Activated CD8-positive, alpha-beta memory T cell treated with anti-CD3 and anti-CD28 coated beads, Interleukin-2, amount 10 ng/mL, durations not matched to agents 7 days and 5 days (primary cell): ENCODE measurements at places on chromosomes 5 and 9.

GRCh38 chr5:112293587-112293986 is 125.5 kb downstream of the EPB41L4A start:
- DNase-seq = no peak

DNA sequence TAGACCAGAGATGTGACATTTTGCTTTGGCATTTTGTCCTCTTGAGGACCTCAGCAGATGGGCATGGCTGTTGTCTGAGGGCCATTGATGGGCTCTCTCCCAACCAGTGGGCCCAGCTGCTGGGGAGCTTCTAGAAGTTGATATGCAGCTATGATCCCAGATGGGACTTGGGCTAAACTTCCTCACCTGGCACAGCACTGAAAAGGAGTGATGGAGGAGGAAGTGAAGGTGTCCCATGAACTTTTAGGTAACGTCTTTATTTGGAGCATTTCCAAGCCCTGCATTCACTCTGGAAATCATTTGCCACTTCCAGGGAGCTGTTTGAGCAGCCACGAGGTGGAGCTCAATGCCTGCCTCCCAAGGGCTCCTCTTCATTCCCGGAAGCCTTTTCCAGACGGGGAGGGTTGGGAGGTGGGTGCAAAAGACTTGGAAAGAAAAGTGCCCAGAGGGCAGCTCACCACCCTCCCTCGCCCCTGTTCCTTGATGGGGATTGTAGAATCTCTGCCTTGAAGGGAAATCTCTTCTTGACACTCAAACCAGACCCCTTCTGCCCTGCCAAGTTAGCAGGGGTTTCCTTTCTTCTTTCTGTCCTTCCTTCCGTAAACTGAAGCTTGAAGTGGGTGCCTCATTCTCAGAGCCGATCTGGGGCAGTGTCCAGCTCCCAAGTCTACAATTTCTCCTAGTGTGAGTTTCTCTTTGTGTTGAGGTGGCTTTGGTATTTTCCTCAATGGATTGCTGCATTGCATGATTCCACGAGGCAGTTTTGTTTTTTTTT is 18.1 kb upstream of the NEUROG1 start:
- DNase-seq = no peak

- no peak for DNase-seq
Measured at GRCh38 chr5:77355080-77355479, 137.0 kb downstream of the WDR41 start.

DNA sequence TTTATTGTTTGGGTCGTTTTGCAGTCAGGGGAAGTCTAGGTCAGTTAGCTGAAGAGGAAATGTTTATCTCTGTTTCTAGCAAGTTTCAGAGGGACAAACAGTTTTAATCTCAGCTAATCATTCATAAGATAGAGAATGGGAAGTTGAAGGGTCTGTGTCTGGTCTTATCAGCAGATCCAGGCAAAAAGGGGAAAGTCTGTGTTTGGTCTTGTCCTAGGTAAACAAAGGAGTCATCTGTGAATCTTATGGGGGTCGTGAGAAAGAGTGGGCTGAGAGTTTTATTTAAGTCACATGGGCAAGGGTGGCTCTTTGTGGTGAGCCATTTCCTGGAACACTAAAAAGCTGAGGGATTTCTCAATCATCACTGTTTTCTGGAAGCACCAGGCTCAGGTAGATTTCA is 5.6 kb upstream of the SNCAIP start:
- DNase-seq = no peak

DNA sequence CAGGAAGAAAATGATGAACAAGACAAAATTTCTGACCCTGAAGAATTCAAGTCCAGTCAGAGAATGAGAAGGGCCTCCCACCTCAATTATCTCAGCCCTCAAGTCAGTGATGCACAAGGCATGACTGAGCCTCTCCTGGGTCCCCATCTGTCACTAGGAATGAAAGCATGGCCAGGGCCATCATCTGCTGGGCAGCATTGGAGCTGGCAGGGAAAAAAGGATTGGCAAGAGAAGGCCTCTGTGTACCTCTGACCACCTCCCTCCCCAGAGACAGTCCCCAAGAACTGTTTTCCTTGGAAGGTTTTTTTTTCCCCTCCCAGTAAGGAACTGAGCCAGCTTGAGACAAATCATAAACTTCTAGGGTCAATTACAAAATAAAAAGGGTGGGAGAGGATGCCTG is 76.7 kb downstream of the KLHL3 start:
- DNase-seq = no peak

- DNase-seq = no peak
Measured at GRCh38 chr5:4882186-4882585, 257.9 kb upstream of the ADAMTS16 start.

- DNase-seq = no peak
Measured at GRCh38 chr5:121974261-121974660, 12.5 kb downstream of the SRFBP1 start.

- no peak for DNase-seq
Measured at GRCh38 chr9:74001382-74001781, 495.8 kb upstream of the RORB start.
